ENCODE measurements at places on chromosomes 12 and 14.

GRCh38 chr12:121537814-121538698, 42.8 kb downstream of the KDM2B start:
- DNase-seq = no peak

GRCh38 chr14:78278464-78279250, 108.5 kb downstream of the NRXN3 start:
- no peak for DNase-seq

GRCh38 chr14:60944204-60944603, 36.7 kb downstream of the TRMT5 start:
- no peak for DNase-seq

DNA sequence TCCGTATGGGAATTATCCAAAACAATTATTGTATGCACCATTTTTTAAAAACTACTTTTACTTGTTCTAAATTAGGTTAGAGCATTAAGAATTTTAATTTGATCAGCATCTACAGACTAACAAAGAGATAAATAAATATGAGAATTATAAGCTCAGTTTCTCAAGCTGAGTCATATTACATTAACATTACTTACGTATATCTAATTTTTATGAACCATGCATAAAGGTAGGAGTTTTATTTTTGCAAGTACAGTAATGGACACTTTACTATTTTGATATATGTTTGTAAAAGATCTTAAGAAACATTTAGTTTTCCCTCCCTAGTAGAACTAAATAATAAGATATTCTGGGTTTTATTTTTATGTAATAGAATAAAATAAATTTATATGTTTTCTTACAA, 410.1 kb downstream of the TMEM117 start:
- DNase-seq = no peak

GRCh38 chr14:103995876-103996275, 53.5 kb upstream of the RD3L start:
- DNase-seq = no peak

DNA sequence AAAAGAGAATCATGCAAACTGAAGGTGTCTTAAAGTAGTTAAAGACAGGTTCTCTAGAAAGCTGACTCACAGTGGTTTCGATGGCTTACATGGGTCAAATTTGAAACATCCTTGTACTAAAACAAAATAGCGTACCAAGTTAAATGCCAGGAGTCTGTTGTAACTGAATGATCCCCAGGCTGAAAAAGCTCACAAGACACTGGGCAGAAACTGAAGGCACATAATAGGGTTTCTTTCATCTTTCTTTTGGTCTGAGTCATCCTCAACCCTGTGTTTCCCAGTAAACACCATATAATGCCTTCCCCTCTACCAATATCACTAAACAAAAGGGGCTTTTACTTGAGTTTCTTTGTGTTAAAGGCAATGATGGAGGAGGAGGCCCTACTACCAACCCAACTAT, 12.8 kb downstream of the ZFYVE1 start:
- DNase-seq = no peak

GRCh38 chr12:50016501-50017475, 8.5 kb downstream of the RACGAP1 start:
- DNase-seq = no peak

GRCh38 chr14:101124815-101125214, 221.3 kb upstream of the RTL1 start:
- DNase-seq = no peak

DNA sequence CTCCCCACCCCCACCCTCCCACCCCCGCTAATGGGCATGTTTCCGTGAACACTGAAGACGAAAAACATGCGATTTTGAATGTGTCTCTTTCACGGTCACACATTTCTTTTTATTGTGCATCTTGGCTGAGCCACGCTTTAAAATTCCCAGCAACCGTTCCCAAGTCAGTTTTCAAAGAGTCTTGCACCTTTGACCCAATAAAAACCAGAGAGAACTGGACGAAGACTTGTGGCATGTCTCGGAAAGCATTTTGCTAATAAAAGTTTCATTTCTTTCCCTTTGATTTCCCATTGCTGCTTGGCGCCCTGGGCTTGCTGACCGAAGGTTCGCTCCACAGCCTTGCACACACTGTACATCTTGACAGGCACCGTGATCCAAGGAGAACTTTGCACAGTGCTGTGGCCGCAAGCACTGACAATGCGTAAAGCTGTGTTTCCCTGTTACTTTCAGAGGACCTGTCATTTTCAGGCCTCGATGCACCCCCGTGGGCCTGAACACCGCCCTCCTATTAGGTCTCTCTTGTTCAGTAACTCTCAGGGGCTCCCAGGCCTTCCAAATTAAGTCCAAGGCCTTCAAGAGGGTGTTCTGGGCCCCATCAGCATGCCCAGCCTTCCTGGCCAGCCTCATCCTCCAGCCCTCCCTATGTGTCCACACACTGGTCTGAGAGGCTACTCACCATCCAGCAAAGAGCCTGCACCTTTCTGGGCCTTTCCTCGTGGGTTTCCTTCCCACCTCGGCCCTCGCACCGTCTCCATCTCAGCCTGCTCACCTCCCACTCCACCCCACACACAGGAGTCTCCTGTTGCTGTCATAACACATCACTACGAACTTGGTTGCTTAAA, 63.4 kb upstream of the DIO3 start:
- DNase-seq = no peak

Measured in Caki2 (cell line).